ENCODE measurements at places on chromosomes 12 and 14.

GRCh38 chr12:117724543-117724942, 244.2 kb downstream of the KSR2 start:
- no peak for DNase-seq

DNA sequence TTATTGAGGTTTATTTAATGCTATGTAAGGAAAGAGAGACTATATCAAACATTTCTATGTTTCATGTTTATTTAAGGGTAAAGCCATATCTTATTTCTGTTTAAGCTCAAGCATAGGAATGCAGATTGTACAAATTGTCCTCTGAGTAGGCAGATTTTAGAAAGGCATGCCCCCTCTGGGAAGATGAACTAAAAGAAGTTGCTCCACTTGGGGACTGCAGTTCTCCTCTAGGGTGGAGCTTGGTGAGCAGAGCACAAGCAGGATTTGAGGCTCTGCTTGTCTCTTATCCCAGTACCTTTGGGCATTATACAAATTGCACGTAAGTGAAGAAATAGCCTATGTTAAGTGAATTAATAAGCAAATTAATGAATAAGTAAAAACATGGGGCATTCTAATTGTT, 96.2 kb upstream of the PDE3A start:
- no peak for DNase-seq

DNA sequence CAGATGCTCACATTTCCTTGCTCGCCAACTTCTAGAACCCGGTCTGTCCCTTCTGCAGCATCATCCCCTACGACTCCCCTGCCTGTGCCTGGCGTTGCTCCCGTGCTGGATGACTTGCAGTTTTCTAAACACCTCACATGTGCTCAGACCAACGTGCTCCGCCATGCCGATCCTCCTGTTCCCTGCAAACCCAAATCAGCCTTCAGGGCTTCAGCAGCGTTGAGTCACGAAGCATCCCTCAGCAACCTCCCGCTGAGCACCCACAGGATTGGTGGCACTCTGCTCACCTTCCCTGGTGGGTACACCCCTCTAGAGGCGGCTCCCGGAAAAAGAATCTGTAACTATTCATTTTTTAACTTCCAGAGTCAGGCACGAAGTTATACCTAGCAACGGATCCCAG, 2.8 kb upstream of the PIWIL1 start:
- DNase-seq: no peak

- peak; percentile 4 for DNase-seq
Measured at GRCh38 chr14:68468437-68469207, 324.2 kb downstream of the ZFP36L1 start.

- peak; percentile 24 for DNase-seq
Measured at GRCh38 chr14:22872033-22872832, 693 bp downstream of the LRP10 start.

DNA sequence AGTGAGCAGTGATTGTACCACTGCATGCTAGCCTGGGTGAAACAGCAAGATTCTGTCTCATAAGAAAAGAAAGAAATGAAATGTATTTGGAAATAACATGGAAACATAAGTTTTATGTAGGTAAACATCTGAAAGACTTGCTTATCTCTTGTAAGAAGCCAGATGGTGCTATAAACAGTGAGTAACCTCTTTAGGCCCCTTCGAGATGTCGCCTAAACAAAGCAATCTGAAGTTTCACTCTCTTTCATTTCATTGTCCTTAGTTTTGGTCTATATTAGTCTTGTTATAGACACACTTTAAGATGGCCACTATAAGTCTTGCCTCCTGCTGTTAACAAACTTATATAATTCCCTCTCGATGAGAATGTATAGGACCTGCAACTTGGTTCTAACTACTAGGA, 472.6 kb upstream of the ATP2B1 start:
- no peak for DNase-seq

GRCh38 chr14:69818758-69819191, 21.7 kb upstream of the SLC10A1 start:
- peak; percentile 15 for DNase-seq

DNA sequence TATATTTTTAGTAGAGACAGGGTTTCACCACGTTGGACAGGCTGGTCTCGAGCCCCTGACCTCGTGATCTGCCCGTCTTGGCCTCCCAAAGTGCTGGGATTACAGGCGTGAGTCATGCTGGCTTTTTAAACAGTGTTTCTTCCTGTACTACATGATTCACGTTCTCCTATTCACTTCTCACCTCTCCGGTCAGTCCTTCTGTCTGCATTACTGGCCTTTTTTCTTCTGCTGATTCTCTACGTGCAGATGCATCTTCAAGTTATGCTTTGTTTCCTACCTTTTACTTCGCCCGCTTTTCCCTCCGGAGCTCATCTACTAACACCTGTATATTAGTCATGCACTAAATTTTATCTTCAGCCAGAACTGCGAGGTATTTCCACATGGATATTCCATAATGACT, 296.2 kb upstream of the FLRT2 start:
- no peak for DNase-seq

DNA sequence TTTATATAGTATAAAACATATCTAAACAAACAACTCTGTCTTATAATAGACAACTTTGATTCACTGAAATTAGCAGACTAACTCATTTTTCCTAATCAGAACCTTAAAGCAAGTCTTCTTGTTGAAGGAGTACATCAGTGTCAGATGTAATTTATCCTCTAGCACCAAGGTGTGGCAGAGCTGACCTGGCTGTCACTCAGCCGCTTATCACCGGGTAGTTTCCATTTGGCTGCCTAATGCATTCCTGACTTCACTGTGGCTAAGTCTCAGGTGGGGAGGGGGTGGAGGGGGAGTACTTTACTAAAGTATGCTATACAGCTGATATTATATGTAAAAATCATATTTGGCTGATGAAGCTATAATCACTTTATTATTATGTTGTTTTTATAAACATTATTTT, 339.9 kb upstream of the RGS6 start:
- DNase-seq: no peak

- no peak for DNase-seq
Measured at GRCh38 chr14:72615451-72616121, 278.3 kb downstream of the DPF3 start.

- no peak for DNase-seq
Measured at GRCh38 chr12:27524839-27525753, 1.1 kb downstream of the PPFIBP1 start.

DNA sequence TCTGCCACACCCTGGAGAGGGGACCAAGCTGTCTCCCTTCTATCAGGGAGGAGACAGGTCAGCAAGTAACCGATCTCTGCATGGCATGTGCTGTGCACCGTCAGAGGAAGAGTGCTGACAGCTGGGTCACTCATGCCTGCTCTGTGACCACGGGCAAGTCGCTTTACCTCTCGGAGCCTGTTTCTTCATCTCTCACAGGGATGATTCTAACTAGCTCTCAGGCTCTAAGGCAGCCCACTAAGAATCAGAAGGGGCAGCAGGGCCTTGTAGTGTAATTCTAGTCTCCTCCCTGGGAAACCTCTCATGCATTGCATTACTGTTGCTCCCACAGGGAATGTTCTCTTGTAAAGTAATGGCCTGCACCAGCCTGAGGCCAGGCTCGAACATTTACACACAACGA, 11.9 kb downstream of the CD9 start:
- no peak for DNase-seq

- no peak for DNase-seq
Measured at GRCh38 chr12:24510581-24511125, 438.2 kb downstream of the BCAT1 start.

DNA sequence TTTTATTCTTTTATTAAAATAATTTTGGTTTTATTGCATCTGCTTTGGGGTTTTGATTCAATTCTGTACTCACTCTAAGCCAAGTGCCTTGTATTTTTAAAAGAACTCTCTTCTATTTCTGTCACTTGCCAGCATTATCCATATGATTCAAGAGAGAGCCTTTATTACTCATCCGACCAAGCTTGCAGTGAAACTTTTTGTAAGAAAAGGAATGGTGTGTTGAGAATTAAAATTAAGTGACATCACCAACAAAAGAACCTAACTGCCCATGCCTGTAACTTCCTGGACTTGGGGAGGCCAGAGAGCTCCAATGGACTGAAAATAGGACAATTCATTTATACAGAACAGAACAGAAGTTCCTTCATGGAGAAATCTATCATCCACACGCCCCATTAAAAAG, 52.1 kb downstream of the GALNT4 start:
- DNase-seq: no peak

- DNase-seq: no peak
Measured at GRCh38 chr12:86721713-86722397, 465.7 kb upstream of the MGAT4C start.
